ENCODE measurements at places on chromosomes 2 and 18.
A peak's percentile ranks its signal among the peaks of the same experiment; 100 is the strongest.

DNA sequence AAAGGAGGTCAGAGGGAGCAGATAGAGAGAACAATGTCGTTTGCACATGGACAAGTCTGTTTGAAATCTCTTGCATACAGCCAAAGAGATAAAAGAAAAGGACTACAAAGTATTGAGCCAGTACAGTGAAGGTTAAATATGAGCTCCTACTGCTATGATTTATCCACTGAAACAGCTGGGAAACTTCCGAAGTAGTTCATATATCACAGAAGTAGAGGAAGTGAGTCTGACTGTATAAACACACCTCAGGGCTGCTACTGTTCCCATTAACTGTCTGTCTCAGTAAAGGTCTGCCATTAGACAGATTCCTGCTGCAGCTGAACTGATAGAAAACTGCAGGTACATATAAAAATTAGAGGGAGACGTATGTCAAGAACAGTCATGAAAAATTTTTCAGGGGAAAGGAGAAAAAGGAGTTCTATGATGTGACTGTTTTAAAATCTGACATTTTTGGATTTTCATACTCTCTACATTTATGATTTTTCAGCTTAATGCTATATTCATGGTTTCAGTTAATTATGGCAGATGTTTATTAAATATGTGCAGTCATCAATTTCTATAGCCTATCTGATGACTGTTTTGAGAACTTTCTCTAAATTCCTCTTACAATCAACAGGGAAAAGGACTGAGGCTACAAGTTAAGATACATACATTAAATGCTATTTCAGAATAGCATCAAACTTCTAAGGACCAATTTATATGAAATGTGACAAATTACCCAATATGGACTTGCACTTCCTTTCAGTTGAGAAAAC is 364.7 kb downstream of the ERBB4 start:
- DNase-seq: no peak

DNA sequence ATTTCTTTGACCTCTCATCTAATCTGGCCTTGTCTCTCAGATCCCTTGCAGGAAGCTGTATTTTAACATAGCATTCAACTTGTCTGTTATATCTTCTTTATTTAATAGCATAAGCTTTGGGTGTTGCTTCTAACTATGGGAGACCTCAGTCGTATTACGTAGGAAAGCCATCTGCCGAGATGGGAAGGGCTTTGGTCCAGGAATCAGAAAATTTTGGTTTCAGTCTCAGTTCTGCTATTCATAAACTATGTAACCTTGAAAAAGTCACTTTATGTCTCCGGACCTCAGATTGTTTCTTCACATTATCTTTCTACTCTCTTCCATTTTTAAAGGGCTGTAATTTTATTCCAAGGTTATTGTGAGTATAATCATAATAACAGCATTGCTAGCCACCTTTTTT is 297.7 kb downstream of the SATB2 start:
- no peak for DNase-seq

GRCh38 chr18:9914584-9915290 is 921 bp downstream of the VAPA start:
- peak; percentile 72 for DNase-seq

- DNase-seq: peak; percentile 66
Measured at GRCh38 chr2:231687133-231687852, 21.0 kb upstream of the PTMA start.

GRCh38 chr2:118249531-118249930 is 161.3 kb downstream of the INSIG2 start:
- DNase-seq: no peak

Measured in activated CD4-positive, alpha-beta T cell treated with anti-CD3 and anti-CD28 coated beads for 4 hours (primary cell).